ENCODE measurements at places on chromosomes 3 and 15.

DNA sequence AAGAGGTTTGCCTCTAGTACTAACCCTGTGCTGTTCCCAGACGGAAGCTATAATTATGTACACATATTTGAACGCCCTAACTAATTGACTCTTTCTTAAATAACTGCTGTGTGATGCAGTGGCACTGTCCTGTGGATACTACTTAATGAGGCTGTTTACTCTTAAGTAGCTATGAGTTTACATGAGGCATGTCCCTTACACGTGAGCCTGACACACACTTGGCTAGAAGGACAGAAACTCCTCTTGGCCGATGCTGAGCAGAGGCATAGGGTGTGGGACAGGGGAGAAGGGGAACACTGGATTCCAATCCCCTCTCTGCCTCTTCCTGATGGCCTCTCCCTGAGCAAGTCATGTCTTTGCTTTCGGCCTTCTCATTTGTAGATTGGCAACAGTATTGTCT is 21.9 kb downstream of the EHD4 start:
- DNase-seq = no peak

GRCh38 chr3:129439226-129439816 is 427 bp downstream of the MBD4 start:
- DNase-seq = peak; percentile 83

- no peak for DNase-seq
Observed at GRCh38 chr3:23152989-23153388, 50.1 kb upstream of the UBE2E2 start.

- no peak for DNase-seq
Observed at GRCh38 chr3:97979610-97980009, 7.4 kb upstream of the RIOX2 start.

- no peak for DNase-seq
Observed at GRCh38 chr15:50302581-50302980, 37.1 kb upstream of the HDC start.

DNA sequence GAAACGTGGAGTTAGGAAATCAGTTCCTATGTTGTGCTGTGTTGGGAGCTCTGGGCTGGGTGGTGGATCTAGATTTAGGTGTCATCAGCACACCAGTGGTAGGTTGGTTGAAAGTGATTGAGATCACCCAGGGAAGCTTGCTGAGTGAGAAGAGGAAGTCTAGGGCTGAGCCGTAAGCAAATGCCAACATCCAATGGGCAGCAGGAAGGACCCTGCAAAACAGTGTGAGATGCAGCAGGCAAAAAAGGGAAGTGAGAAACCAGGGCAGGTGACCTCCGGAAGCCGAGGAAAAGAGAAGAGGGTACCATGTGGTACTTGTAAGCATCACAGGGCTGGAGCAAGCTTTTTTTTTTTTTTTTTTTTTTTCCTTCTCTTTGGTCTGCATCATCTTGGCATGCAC is 15.9 kb upstream of the COPG1 start:
- DNase-seq = peak; percentile 93

- DNase-seq = no peak
Observed at GRCh38 chr3:188327433-188327832, 173.5 kb downstream of the LPP start.

DNA sequence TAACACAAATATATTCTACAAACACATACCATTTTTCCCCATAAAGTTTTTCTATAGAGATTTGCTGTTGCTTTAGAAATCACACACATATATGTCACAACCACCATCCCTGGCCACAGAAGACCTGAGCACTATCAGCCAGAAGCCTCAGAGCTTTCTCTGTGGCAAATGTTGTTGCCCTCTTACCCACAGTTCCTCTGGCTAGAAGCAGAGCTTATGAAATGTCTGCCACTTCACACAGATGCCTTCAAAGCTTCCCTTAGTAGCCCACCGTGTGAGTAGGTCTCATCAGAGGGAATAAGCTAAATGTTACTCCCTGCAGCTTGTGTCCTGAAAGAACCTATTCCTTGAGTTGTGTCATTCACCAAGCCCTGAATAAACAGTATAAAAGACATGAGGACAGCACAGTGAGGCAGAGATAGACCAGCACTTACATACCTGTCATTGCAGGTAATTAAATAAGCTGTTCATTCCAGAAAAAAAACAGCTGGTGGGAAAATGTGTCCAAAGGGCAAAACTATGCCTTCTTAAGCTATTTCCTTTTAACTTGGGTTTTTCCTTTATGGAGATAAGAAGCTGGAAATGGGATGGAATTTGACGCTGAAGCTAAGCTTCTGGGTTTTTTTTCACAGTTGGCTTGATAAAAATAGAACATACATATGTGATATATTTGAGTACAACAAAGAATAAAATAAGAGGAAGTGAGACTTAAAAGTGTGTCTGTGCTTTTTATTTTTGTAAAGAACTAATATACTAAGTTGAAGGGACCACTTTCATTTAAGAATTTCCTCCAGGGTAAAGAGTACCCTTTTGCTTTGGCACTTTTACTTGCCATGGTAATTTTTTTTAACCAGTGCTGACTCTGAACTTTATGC is 391.4 kb downstream of the KCNH8 start:
- DNase-seq = peak; percentile 56

GRCh38 chr15:33152502-33153109 is 41.9 kb downstream of the FMN1 start:
- peak; percentile 72 for DNase-seq

- DNase-seq = no peak
Observed at GRCh38 chr15:22735781-22736180, 50.7 kb upstream of the NIPA1 start.

- DNase-seq = no peak
Observed at GRCh38 chr3:172398484-172398883, 49.8 kb downstream of the GHSR start.

GRCh38 chr3:88986834-88987233 is 120.6 kb upstream of the EPHA3 start:
- DNase-seq = no peak

GRCh38 chr15:87564681-87565080 is 691.9 kb downstream of the NTRK3 start:
- no peak for DNase-seq

- DNase-seq = no peak
Observed at GRCh38 chr15:28020644-28021043, 78.5 kb downstream of the OCA2 start.

DNA sequence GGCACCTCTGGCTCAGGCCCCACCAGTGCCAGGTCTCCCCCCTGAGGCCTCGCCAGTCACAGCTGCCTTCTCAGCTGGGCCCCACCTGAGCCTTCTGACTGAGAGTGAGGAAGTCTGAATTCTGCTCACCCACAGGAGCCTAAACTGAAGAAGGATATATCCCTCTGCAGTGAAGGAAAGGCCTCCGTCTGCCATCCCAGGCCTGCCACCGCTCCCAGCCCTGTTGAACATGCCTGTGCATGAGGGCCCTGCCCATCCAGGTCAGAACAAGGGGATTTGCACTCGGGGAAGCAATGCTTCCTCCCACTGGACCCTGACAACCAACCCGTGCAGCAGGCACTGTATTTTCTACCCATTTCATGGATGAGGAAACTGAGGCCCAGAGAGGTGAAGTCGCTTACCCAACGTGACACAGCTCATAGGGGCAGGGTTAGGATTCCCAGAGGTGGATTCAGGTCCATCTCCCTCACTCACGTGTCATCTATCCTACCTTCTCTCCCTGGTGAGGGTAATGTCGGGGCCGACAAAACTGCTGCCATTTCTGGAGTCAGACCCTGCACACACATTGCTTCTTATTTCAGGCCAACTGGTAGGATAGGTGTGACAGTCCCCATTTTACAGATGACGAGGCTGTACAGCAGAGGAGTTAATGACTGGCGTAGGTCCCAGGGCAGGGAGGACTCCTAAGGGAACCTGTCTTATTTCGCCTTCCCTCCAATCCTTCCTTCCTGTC is 22.6 kb downstream of the ATP2B2 start:
- DNase-seq = no peak

DNA sequence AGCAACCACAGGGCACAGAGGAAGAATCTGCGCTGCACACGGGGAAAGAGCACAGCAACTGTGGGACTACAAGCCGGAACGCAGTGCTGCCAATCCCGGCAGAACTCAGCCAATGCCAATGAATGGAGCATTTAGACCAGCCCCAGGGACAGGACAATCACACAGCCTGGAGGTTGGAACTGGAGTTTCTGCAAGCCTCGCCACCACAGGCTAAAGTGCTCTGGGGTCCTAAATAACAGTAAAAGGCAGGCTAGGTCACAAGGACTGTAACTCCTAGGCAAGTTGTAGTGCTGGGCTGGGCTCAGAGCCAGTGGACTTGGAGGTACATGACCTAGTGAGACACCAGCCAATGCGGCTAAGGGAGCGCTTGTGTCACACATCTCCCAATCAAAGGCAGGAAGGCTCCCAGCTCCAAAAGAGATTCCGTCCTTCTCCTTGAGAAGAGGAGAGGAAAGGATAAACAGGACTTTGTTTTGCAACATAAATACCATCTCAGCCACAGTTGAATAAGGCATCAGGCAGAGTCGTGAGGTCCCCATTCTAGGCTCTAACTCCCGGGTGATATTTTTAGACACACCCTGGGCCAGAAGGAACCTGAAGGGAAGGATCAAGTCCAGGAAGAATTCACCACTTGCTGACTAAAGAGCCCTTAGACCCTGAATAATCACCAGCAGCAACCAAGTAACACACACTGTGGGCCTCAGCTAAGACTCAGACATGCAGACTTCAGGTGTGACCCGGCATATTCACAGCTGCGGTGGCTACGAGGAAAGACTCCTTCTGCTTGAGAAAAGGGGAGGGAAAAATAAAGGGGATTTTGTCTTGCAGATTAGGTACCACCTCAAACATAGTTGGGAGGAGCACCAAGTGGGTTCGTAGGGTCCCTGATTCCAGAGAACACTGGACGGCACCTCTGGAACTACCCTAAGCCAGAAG is 85.5 kb upstream of the XXYLT1 start:
- DNase-seq = no peak

DNA sequence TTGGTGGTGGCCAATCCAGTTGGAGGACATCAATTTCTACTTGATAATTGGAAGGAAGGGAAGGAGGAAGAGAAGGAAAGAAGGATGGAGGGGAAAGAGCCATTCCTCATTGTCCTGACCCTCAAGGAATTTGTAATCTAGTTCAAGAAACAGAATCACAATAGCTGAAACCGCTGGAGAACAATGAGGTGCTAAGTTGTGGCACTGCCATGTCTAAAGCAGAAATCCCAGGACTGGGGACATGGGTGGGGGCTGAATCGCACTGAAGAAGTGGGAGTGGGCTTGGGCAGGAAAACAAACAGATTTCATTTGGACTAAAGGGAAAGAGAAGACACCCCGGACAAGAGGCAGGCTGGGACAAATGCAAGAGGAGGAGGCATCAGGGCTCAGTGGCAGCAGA is 183.6 kb downstream of the UACA start:
- DNase-seq = no peak

- DNase-seq = no peak
Observed at GRCh38 chr15:87575896-87576473, 680.6 kb downstream of the NTRK3 start.

DNA sequence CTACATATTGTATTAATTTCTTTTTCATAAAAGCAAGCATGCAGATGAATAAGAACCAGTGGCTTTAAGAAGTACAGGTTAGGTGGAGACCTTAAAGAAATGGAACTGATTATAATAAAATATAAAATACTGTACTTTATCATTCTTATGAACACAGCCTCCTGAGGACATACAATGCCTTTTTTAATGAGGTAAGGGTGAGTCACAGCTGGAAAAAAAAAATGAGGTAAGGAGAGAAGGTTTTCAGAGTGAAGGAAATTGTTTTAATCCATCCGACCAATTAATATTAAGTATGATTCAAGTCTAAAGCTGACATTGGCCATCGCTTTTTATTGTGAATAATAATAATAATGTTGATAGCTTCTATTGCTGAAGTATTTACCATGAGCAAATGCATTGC is 170.3 kb upstream of the SOX2 start:
- DNase-seq = no peak

GRCh38 chr3:115403786-115404185 is 219.5 kb upstream of the GAP43 start:
- no peak for DNase-seq

- peak; percentile 67 for DNase-seq
Observed at GRCh38 chr3:127588806-127589577, 1.5 kb downstream of the TPRA1 start.

- DNase-seq = no peak
Observed at GRCh38 chr3:14822670-14823390, 4.1 kb downstream of the FGD5 start.

GRCh38 chr15:38275959-38276358 is 23.3 kb downstream of the SPRED1 start:
- no peak for DNase-seq

GRCh38 chr3:7953449-7954014 is 548.1 kb upstream of the LMCD1 start:
- no peak for DNase-seq

DNA sequence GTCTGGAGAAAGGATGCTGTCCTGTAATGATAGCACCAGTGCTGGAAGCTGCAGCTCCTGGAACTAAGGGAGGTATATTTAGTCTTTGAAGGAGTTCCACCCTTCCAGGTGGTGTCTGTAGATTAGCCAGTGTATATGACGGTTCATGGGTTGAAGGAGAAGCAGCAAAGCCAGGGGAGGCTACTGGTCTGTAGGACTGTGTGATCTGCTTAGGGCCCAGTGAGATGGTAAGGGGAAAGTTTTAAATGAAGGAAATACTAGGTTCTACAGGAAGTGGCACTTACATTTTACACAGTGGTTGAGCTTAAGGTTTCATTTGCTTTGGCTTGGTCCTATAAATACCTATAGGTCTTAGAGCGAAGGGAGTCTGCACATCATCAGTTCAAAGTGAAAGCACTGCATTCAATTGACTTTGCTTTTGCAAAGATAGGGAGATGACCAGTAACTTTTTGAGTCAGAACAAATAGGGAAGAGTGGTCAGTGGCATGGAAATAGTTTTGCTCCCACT is 5.6 kb downstream of the SLC25A38 start:
- DNase-seq = peak; percentile 91

DNA sequence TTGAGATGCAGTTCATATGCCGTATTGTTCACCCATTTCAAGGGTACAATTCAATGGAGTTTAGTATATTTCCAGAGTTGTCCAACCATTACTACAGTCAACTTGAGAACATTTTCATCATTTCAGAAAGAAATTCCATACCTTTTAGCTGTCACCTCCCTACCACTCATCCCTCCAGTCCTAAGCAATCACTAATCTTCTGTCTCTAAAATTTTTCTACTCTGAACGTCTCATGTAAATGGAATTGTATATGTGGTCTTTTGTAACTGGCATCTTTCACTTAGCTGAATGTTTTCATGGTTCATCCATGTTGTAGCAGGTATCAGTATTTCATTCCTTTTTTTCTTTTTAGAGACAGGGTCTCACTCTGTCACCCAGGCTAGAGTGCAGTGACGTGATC is 51.1 kb downstream of the CMTM7 start:
- DNase-seq = no peak

DNA sequence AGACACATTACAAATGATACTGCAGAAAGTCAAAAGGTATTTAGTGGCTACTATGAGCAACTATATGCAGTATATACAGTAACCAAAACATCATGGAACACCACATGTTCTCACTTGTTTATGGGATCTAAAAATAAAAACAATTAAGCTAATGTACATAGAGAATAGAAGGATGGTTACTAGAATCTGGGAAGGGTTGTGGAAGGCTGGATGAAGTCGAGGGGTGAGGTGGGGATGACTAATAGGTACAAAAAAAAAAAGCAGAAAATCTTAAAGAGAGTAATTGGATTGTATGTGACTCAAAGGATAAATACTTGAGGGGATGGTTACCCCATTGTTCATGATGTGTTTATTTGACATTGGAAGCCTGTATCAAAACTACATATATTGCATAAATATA is 848.8 kb upstream of the GBE1 start:
- no peak for DNase-seq

- peak; percentile 3 for DNase-seq
Observed at GRCh38 chr3:163779396-163780344, 1298.6 kb downstream of the SI start.

All from hematopoietic multipotent progenitor cell treated with erythropoietin and hydrocortisone succinate and interleukin-3 and kit ligand, for 4 days (in vitro differentiated cells).